H4 (cell line): ENCODE measurements at places on chromosomes 2 and 18. TPM values are rescaled to one million over a fixed set of nuclear protein-coding genes. Genes with fewer than 3 reads are reported as not detected.

GRCh38 chr2:148819019-148819585 lies 55.9 kb upstream of the KIF5C start:
- no peak for DNase-seq

- no peak for DNase-seq
These were observed 377.9 kb downstream of the CMPK2 start for GRCh38 chr2:6487765-6488164.

- DNase-seq: no peak
These were observed 219.1 kb downstream of the ALK start for GRCh38 chr2:29702276-29702675.

- DNase-seq: no peak
These were observed 134.3 kb downstream of the TDRD15 start for GRCh38 chr2:21258082-21258481.

GRCh38 chr2:180692322-180692721 lies 288.1 kb upstream of the UBE2E3 start:
- no peak for DNase-seq

GRCh38 chr2:217336694-217337093 lies 476.8 kb upstream of the TNP1 start:
- DNase-seq: no peak

The TFPI gene
- total RNA-seq: 61.7 and 90.7 TPM in 2 replicates

The ZNF385B gene
- total RNA-seq: 0.14 and 1.3 TPM in 2 replicates
